ENCODE measurements at places on chromosomes 2 and 18. TPM values are rescaled to one million over a fixed set of nuclear protein-coding genes. Genes with fewer than 3 reads are reported as not detected.

The SRD5A2 gene
- total RNA-seq = 5.0 TPM

The CCDC150 gene
- total RNA-seq = 0.50 TPM

The FN1 gene
- total RNA-seq = 84.2 TPM

The RAB31 gene
- 86.9 TPM for total RNA-seq

The UGP2 gene
- total RNA-seq = 57.3 TPM

The PAX8 gene
- total RNA-seq = 1.0 TPM

The ALK gene
- 0.14 TPM for total RNA-seq

The RELCH gene
- total RNA-seq = 49.0 TPM

DNA sequence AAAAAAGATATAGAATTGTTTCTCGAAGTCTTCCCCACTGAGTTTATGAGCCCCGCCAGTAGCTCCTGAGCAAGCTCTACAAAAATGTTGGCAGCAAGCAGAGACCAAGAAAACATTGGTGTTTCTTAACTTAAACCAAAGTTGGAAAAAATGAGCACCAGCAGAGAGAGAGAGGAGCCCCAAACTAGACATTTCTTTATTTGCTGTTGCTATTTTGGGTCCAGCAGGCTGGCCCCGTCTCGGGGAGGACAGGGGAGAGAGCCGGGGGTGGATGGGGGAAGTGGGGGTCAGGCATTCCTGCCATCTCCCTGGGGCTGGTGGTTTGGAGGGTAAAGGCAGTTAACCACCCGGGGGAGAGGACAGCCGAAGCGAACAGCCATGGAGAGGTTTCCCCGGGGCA is 113.0 kb downstream of the DYSF start:
- DNase-seq = no peak

DNA sequence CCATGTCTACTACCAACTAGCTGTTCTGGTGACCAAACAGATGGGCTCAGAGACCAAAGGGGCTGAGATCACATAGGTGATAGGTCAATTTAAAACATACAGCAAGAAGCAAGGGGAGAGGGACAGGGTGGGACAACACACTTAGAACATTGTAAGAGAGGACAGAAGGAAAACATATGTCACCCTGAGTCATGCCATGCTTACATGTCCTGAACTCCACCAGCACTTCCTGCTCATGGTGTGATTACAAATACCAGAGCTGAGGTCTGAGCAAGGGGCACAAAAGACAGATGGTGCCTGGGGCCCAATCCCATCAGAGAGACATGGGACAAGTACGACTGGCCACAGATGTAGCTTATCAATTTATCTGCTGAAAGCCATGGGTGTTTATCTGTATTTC is 28.7 kb upstream of the GALNT14 start:
- DNase-seq = no peak

- peak; percentile 39 for DNase-seq
Observed at GRCh38 chr2:218217360-218218267, 625 bp downstream of the ARPC2 start.

DNA sequence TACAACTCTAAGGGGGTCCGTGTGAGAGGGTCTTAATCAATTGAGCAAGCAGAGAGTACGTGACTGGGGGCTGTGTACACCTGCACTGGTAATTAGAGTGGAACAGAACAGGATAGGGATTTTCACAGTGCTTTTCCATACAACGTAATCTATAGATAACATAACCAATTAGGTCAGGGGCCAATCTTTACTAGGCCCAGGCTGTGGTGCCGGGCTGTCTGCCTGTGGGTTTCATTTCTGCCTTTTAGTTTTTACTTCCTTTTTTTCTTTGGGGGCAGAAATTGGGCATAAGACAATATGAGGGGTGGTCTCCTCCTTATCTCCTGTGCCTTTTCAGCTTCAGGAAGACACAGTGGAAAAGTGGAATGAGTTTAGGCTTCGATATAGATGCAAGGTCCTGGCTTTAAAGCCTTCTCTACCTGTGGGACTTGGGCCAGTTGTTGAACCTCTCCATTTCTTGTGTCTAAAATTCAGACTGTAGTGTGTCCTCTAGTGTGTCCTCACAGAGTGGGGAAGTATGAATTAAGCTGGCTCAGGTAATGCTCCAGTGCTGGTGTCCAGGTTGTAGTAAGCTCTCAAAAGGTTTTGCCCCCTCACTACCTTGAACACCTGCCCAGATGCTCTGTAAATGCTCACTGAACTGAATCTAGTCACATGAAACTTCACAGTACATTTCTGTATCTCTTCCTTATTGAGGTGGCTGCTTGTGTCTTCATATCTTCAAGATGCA is 422.8 kb downstream of the SETBP1 start:
- no peak for DNase-seq

DNA sequence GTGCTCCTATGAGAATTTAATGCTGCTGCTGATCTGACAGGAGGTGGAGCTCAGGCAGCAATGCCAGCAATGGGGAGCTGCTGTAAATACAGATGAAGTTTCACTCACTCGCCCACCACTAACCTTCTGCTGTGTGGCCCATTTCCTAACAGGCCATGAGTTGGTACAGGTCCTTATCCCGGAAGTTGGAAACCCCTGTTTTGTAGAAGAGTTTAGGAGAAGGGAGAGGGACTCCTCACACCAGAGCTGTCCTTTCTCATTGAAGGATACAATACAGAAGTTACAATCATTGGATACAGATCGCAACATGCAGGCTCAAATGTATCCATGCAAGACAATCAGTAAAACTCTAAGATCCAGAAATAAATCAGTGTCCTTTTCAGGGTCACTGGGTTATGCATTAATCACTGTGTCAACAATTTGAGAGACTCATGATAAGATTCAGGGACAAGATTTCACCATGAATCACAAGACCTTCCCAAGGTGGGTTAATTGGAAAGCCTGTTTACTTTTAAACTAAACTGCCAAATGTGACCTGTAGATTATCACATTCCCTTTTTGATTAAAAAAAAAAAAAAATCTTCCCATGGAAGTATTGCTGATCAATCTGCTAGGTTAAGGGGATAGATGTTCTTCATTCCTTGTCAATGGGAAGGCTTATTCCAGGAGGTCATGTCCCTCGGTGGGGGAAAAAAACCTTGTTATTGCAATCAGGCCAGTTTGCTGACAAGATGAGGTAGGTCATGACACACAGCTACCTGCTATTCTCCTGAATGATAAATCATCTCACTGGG is 97.2 kb downstream of the SP100 start:
- no peak for DNase-seq

GRCh38 chr2:121363632-121364420 is 78.8 kb upstream of the TFCP2L1 start:
- peak; percentile 79 for DNase-seq

GRCh38 chr2:78589871-78590270 is 435.6 kb upstream of the REG3G start:
- no peak for DNase-seq

DNA sequence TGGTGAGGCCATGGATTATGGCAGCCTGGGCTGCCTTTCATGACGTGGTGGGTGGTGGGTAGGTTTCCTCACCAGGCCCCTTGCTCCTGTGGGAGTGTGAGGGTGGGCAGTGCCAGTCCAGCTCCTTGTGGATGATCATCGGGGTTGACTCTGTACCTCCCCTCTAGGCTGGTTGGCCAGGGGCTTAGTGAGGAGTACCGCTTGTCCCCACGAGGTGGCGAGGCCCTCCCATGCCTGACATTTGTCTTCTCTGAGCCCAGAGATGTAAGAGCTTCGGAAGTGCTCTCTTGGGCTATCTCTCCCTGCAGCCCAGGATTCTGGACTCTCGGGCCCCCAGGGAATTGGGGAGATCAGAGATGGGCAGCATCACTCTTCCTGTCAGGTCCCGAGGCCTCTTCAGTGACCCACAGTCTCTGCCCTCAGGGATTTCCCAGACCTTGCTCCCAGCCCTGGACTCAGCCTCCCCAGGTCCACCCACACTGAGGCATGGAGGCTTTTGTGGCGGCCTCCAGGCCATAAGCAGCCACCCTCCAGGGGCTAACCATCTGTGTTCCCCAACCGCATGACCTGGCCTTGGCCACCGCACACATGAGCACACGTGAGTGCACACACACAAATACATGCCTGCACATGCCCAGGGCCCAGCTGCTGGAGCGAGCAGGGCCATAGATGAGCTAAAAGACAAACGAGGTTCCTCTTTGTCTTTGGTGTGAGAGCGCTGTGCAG is 6.5 kb downstream of the SPR start:
- DNase-seq = no peak

- DNase-seq = no peak
Observed at GRCh38 chr18:44969214-44969795, 288.6 kb downstream of the SETBP1 start.

DNA sequence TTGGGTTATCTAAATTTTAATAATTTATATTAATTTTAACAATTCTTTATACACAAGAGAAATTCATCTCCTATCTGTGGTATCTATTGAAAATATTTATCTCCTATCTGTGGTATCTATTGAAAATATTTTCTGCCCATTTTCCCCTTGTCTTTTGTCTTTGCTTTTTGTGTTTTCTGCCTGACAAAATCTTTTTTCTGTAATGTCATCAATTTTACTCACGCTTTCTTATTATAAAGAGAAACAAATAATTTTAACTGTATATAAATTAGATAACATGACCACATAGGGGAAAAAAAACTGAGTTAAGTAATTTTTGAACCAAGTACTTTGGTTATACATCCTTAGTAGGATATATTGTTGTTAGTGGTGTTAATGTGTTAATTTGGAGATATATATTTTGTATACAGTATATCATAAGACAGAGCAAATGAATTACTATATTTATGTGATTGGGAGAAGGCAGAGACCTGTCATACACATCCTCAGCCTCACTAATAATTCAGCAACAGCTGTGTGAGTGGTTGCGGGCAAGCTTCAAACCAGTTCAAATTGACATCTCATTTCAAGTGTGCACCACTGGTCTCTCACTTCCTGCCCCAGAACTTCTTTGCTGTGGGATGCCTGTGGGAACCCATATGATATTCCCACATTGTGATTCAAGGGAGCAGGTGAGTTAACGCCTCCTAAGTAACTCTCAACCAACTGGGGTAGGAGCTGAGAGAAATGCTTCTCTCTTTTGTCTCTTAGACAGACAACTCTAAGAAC is 292.4 kb downstream of the SP3 start:
- DNase-seq = no peak

DNA sequence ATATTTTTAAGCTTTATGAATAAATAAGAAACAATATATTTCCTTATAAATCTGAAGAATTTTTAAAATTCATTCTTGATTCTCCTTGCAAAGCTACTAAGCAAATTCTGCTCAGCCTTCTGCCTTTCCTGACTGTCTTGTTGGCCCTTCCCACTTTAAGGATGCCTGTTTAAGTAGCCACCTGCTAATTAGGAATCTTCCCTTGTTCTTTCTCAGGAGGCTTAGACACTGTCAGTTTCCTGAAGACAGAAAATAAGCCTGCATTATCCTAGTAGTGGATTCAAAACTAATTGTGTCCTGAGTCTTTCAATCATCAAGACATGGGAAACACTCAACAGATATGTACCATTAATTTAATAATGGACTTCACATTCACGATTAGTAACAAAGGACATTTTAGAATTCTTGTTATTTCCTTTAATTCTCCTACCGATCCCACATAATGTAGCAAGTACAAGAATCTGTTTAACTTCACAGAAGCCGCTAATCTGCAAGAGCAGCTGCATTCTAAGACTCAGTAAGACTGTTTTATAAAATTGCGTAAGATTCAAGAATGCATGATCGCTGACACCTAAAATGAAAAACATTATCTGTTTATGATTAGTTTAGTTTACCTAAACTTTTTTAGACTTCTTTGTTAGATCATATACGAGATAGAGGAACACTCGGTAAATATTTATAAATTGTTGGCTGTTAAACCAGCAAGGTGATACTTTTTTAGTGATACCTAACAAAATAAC is 445.4 kb upstream of the DSEL start:
- no peak for DNase-seq

GRCh38 chr2:37262522-37262921 is 31.1 kb downstream of the NDUFAF7 start:
- no peak for DNase-seq

- DNase-seq = no peak
Observed at GRCh38 chr18:68148863-68149262, 566.0 kb downstream of the TMX3 start.

DNA sequence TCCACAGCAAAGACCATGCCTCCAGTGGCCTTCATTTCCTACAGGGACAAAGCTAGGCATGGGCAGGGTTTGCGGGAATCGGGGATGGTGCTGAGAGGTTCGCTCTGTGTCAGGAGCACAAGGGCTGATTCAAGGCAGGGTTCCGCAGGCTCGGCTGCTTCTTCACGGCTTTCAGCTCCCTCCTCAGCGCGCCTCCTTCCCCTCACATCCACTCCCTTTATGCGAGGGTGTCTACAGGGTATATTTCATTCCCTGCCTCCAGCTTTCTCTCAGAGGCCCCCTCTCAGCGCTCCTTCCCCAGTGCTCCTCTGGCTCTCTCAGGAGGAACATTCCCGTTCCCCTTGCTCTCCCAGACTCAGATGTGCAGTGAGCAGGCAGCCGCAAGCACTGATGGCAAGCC is 78.7 kb upstream of the ASB18 start:
- no peak for DNase-seq

- DNase-seq = no peak
Observed at GRCh38 chr18:57397440-57398132, 37.6 kb upstream of the ONECUT2 start.

- no peak for DNase-seq
Observed at GRCh38 chr18:49400398-49401072, 59.9 kb downstream of the DYM start.

- DNase-seq = no peak
Observed at GRCh38 chr2:74384051-74384450, 3.9 kb upstream of the DCTN1 start.

GRCh38 chr2:8115966-8116365 is 565.9 kb upstream of the ID2 start:
- no peak for DNase-seq

- DNase-seq = no peak
Observed at GRCh38 chr18:27206411-27206810, 21.3 kb upstream of the CHST9 start.

- DNase-seq = no peak
Observed at GRCh38 chr2:48915227-48915626, 159.7 kb upstream of the LHCGR start.

- peak; percentile 49 for DNase-seq
Observed at GRCh38 chr2:219475697-219476651, 22.7 kb upstream of the GMPPA start.

GRCh38 chr2:164620873-164621763 is at the start of gene GRB14:
GRB14 (minus strand) TSS chr2:164621482; CDS start chr2:164621309, 173 bp downstream.
- DNase-seq = peak; percentile 50

GRCh38 chr2:225233234-225233633 is 166.3 kb upstream of the NYAP2 start:
- no peak for DNase-seq

DNA sequence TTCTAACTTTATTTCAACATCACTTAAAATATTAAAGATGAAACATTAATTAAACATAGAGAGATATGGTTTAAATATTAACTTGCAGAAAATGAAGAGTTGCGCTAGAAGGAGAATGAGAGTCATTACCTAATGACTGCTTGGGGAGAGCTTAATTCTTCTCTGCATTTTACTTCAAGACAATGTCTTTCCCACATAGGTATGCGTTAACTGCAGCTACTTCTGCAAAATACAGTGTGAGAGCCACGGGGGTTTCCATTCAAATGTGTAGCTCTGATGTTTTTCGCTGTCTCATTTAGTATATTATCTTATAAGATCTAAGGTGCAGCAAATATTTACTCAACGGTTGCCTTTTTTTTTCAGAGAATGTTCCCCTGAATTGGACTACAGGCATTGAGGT is 126.7 kb downstream of the TMX3 start:
- no peak for DNase-seq

GRCh38 chr18:38038242-38038641 is 472.6 kb upstream of the CELF4 start:
- no peak for DNase-seq

Measured in prostate gland (tissue), 2 donors.